Activated CD4-positive, CD25-positive, alpha-beta regulatory T cell (primary cell): ENCODE measurements at places on chromosomes 1 and 21.

- DNase-seq, result no peak
These were observed 31.4 kb upstream of the KIRREL1 start for GRCh38 chr1:157961805-157962762.

DNA sequence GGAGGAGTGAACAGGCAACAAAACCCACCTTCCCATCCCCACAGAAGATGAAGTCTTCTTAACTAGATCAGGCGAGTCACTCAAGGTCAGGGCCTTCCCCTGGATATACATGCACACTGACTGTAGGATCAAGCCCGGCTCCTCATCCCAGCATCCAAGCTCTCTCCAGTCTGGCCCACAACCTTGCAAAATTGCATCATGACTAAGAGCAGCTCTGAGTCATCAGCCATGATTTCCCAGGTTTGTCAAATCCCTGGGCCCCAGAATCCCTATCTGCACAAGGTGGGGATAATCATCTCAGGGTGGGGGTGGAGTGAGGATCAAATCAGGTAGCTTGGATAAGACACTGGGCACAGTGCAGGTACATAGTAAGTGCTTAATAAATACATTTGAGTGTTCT lies 199.3 kb upstream of the GRIK3 start:
- no peak for DNase-seq

DNA sequence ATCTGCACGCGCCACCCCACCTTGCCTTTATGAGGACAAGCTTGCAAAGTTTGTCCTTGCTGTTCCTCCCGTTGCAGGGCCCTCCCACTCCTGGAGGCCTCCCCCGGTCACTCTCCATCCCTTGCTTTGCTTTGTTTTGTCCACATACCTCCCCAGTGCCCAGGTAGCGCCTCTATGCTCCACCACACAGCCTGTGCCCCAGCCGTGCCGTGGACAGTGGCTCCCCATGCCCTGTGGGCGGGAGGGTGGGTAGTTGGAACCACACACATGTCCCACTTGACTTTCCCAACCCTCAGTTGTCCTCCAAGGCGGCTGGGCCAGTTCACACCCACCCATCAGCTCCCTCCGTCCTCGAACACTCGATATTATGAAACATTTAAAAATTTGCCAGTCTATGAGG lies 24.6 kb downstream of the SLX9 start:
- no peak for DNase-seq

DNA sequence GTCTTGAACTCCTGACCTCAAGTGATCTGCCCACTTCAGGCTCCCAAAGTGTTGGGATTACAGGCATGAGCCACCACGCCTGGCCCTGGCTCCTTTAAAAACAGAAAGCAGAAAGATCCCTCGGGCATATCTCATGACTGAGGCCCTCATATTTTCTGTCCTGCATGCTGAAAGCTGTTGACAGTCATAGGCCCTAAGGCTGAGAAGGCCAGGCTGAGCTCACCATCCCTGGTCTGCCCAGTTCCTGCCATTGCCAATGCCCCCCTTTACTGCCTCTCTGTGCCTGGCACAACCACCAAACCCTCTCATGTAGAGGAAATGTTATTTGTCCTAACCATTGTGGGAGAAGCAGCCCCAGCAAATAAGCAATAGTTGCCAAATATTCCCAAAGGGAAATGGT lies 12.7 kb downstream of the CD34 start:
- no peak for DNase-seq
